ENCODE measurements at places on chromosomes 1 and 21.

- DNase-seq, result no peak
Measured at GRCh38 chr1:204711947-204712701, 26.6 kb upstream of the LRRN2 start.

DNA sequence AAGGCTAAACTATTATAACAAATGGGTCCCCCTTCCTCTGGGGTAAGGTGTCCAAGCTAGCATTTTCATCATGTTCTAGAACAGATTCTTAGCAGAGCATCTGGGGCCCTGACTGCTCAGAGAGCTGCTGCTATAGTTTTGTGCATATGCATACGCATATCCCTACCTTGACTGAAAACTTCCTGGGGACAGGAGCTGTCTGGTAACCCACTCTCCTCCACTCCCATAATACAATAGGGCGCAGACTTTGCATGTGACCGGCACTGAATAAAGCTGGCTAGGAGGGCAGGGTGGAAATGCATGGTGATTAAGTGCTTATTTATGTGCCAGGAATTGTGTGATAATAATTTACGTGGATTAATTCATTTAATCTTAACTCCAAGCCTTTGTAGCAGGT lies 11.6 kb downstream of the TRAF5 start:
- DNase-seq, result no peak

- DNase-seq, result no peak
Measured at GRCh38 chr1:204925701-204926100, 55.0 kb downstream of the NFASC start.

DNA sequence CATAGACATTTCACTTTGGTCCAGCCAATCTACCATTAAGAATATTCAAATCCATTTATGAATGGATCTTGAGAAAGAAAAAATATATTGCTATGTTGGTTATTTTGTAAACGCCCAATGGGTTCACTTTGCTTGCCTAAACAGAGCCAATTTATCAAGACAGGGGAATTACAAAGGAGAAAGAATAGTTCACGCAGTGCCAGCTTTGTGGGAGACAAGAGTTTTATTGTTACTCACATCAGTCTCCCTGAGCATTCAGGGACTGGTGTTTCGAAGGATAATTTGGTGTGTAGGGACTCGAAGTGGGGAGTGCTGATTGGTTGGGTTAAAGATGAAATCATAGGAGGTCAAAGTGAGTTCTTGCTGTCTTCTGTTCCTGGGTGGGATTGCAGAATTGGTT lies 135.3 kb downstream of the GABPA start:
- no peak for DNase-seq

DNA sequence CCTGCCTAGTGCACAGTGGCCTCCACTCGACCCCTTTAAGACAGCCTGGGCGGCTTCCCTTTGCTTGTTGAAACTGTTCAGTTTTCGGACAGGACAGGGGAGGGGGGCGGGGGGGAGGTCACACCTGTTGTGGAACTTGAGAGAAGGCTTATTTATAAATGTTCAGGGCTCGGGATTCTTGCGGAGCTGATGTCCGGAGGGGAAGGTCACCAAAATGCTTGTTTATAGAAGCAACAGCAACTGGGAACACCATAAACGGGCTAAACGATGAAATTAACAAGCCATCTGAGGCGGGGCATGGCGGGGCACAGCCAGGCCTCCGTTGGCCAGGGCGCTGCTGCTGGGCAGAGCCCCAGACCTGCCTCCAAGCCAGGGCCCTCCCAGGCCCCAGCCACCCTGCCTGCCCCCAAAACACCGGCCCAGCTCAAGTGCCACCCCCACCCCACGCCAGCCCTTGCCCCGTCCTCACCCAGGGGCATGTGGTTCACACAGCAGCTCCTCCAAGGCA lies 59.8 kb upstream of the CASZ1 start:
- no peak for DNase-seq

DNA sequence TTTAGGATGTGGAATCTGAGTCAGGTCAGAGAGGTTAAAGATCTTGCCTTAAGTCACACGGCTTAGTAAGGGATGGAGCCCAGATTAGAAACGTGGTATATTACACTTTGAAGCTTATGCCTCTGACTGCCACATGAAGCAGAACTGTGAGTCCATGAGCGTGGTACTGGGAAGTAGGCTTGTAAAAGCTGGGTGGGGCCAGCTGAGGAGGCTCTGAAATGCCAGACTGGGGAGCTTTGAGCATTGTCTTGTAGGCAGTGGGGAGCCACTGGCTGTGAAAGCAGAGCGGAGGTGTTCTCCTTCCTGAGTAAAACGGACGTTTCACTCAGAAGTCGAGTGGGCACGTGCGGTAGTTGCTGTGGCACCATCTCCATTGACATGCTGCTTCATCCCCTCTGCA lies 72.6 kb upstream of the USP24 start:
- DNase-seq, result peak; percentile 15

DNA sequence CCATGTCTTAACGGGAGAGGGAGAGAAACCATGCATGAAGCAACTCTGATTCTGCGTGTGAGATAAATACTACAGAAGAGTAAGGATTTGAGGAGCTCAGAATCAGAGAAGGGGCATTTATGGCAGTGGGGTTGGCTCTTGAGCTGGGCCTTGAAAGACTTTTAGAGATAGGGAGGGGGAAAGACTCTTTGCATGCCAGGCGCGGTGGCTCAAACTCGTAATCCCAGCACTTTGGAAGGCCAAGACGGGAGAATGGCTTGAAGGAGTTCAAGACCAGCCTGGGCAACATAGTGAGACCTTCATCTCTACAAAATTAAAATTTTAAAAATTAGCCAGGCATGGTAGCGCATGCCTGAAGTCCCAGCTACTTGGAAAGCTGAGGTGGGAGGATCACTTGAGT lies 672 bp downstream of the ARMH1 start:
- DNase-seq, result no peak

- DNase-seq, result peak; percentile 47
Measured at GRCh38 chr21:34243562-34243961, 120.2 kb upstream of the KCNE2 start.

DNA sequence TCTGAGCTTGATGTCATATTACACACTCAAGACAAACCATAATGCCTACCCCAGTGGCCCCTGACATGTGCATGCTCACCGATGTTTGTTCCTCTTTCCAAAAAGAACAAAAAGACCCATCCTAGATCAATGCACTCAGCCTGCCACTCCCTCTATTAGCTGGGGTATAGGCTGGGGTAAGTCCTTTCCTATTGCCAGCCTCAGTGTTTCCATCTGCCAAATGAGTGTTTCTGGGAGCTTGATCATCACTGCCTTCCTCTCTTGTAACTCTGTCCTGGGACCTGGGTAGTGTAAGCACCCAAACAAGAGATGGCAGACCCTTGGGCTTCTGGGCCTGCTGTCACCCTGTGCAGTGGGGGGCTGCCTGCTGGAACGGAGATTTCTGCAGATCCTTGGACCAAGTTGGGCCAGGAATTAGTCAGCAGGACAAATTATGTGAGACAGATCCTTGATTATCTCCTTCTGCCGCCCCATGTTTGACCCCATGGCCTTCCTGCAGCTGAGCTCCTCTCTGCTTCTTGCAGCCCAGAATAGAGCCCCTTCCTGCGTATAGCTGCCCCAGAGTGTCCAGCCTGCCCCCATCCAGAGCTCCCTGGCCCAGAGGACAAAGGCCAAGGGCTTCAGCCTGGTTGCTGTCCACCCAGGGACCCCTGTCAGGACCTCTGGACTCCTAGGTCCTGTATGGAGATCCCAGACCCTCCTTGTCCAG lies 31.5 kb upstream of the LRP8 start:
- DNase-seq, result no peak

DNA sequence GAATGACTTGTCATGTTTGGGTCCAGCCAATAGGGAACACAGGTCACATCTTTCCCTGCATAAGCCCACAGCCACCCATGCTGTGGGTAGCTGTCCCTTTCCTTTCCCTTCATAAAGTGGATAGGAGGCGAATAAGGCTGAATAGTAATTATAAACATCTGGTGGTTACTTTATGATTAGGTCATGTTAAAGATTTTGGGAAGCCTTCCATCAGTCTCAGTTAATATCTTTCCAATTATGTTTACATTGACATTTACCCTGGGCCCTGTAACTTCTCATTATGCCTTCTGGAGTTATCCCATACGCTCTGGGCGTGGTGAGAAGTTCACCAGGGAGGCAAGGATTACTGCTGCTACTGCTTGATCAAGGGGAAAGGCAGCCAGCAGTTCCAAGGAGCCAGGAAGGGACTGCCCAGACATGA lies 197.2 kb downstream of the HLX start:
- DNase-seq, result no peak

GRCh38 chr1:20587661-20588053 lies 1.2 kb upstream of the CDA start:
- DNase-seq, result no peak

GRCh38 chr21:25506887-25507286 lies 100.4 kb downstream of the MRPL39 start:
- DNase-seq, result no peak

GRCh38 chr1:226736908-226737818 lies 1.9 kb downstream of the ITPKB start:
- peak; percentile 71 for DNase-seq
